GM03348 (cell line): ENCODE measurements at places on chromosomes 2 and 18.

DNA sequence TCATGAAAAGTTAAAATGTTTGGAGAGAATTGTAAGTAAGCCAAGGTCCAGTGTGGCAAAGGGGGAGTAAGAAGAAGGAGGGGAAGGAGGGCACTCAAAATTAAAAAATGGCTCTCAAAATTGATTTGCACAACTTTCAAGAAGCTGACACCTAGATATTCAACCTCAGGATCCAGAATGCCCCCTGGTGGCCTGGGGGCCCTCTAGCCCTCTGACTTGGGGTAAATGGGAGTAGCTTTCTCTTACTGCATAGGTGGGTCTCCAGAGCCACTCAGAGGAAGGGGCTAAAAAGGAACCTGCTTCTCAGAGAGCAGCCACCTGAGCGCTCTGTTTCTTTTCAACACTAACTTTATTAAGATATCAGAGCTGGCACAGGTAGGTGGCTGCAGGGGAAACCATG lies 968.5 kb downstream of the BCL11A start:
- DNase-seq = no peak

- DNase-seq = no peak
These were observed 46.5 kb upstream of the SULT1C3 start for GRCh38 chr2:108193251-108193650.

DNA sequence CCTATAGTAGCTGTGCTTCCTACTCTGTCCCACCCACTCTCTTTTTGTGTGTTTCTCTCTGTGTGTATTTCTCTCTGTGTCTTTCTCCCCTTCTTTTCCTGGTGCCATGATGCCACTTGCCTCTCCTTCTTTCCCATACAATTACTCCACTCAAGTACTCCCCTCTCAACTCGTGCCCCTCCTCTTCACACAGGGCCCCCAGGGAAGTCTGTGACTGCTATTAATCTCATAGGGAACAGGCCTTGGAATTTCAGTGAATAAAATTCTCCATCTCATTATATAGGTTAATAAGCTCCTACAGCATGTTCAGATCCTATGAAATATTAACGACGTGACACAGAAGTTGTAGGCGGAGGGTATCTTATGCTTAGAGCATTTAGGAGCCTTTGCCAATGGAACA lies 205.9 kb upstream of the EPHA4 start:
- no peak for DNase-seq

GRCh38 chr2:138452324-138452723 lies 49.2 kb upstream of the SPOPL start:
- DNase-seq = no peak

DNA sequence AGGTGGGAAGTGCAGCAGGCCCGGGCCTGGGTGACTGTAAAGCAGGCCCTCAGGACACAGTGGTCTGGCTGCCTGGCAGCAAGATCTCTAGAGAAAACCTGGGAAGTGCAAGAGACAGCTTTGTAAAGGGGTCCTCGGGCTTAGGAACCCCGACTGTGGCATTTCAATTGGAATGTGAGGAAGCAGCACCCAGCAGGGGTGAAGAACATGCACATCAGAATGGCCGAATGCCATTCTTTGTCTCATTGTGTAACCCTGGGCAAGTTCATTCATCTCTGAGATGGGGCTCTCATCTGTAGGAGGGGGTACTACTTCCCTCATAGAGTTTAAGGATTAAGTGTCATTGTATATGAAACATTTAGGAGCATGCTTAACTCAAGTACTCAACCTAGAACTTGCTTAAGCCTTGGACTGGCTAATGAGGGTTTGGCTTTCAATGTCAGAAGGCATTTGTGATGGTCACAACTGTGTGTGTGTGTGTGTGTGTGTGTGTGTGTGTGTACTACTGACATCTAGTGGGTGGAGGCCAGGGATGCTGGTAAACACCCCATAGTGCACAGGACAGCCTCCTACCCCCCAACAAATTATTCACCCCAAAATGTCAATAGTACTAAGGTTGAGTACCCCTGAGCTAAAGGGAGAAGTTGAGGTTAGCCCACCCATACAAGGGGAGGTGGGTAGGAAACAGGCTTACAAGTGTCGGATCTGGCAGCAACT lies 29.3 kb downstream of the MEX3C start:
- no peak for DNase-seq

DNA sequence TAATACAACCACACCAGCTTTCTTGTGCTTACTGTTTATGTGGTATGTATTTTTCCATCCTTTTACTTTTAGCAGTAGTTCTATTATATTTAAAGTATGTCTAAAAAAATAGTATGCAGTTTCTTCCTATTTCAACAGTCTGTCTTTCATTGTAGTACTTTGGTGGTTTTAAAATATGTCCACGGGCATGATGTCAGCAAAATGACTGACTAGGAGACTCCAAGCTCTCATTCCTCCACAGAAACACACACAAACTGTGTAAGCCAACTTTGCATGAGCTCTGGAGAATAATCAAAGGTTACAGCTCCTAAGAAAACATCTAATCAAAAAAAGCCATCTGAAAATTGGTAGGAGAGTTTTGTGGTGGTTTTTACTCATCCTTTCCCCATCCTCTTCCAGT lies 56.1 kb downstream of the TEX51 start:
- DNase-seq = no peak

GRCh38 chr2:234491281-234491680 lies 5.6 kb downstream of the ARL4C start:
- no peak for DNase-seq

DNA sequence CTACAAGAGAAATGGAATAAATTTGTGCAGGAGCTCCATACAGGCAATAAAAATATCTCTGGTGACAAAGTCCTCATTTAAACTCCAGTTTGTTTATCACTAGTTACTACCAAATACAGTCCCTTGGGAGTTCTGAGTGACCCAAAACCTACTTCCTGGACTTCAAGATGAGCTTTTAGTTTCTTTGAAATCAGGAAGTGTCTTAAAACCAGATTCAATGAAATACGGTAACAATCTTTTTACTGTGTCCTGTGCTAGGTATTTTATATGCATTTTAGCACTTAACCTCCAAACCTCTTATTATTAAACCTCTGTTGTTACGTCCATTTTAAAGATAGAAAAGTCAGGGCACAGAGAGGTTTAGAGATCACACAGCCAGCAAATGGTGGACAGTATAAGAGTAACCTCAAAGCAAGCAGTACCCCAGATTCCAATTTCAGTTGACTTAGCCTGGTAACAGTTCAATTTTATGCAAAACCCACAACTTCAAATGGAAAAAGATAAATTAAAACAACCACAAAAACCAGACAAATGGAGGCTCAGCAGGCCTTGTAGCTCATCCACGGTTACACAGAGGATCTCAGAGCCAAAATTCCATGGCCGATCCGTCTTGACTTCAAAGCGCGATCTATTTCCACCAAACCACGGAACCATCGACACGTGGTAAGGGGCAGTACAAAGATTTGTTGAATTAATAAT lies 1.3 kb upstream of the KCMF1 start:
- DNase-seq = peak; percentile 39

- peak; percentile 79 for DNase-seq
These were observed 6.7 kb downstream of the RAMP1 start for GRCh38 chr2:237866101-237866621.

- DNase-seq = peak; percentile 88
These were observed 3.2 kb downstream of the TEKT4 start for GRCh38 chr2:94874277-94874997.

GRCh38 chr2:130810490-130810889 lies 26.2 kb upstream of the ARHGEF4 start:
- no peak for DNase-seq

DNA sequence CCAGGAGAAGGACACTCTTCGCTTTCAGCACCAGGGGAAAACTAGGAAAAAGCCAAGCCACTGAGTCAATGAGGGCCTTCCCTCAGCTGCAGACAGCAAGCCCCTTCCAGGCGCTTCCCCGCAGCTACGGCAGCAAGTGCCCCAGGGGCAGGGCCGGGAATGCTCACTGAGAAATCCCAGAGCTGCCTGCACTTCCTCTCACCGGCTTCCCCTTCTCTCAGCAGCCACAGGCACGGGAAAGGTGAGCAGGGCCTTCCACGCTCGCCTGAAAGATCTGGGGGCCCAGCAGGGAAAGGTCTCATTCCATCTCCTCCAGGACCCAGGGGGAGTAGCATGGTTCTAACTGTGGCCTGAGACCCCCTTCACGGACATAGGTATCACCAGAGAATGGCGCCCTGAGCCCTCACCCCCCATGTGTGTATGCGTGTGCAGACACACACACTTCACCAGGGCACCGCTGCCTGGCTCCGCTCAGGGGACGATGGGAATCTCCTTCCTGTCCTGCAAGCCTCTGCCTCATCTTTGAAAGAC lies 29.6 kb upstream of the FOSL2 start:
- DNase-seq = no peak

DNA sequence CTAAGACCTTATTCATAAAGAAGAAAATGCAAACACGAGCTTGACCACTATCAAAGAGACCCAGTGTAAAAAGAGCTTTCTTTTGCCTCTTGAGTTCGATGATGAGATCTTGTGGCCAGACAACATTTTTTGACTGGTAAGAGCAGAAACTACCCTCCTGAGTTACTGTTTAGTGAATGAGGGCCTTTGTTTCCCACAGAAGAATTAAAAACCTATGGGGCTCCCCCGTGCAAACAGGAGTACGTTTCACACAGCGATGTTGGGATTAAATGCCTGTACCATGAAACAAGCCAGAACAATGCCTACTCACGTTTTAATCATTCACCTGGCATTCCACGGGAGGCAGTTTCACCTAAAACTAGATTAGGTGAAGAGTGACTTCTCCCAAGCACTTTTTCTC lies 36.0 kb downstream of the MYCN start:
- no peak for DNase-seq

DNA sequence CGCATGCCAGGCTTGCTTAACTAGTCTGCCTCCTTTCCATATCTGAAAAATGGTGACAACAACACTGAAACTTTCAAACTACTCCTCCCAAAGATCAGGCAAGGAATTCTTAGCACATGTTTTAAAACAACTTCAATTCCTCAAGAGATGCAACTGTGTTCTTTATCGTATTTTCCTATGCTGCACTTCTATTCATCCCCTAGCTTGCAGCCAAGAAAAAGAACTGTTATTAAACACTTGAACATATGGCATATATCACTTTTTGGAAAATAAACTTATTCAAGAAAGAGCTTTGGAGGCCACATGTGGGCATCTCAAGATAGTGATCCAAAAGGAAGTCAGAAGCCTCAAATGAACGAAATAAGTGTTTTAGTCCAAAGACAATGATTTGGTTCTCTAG lies 75.6 kb upstream of the STAM2 start:
- DNase-seq = no peak

GRCh38 chr2:194203898-194204297 lies 1453.1 kb upstream of the SLC39A10 start:
- no peak for DNase-seq

GRCh38 chr2:121640380-121641316 lies 8.6 kb downstream of the CLASP1 start:
- DNase-seq = no peak

GRCh38 chr2:32783469-32783868 lies 155.6 kb downstream of the TTC27 start:
- no peak for DNase-seq

GRCh38 chr2:38243186-38243880 lies 133.7 kb downstream of the ATL2 start:
- no peak for DNase-seq
